SJSA1 (cell line): ENCODE measurements at places on chromosomes 3 and 15. TPM values are rescaled to one million over a fixed set of nuclear protein-coding genes. Genes with fewer than 3 reads are reported as not detected.

- no peak for DNase-seq
These were observed 48.9 kb downstream of the SCN5A start for GRCh38 chr3:38600551-38600950.

CAMKV gene
- total RNA-seq, result not detected in 2 replicates

STRC gene
- not detected in 2 replicates for total RNA-seq

SCN11A gene
- not detected in 2 replicates for total RNA-seq

AGTR1 gene
- not detected in 2 replicates for total RNA-seq

PAK2 gene
- total RNA-seq, result 19.5 and 22.4 TPM in 2 replicates

DNA sequence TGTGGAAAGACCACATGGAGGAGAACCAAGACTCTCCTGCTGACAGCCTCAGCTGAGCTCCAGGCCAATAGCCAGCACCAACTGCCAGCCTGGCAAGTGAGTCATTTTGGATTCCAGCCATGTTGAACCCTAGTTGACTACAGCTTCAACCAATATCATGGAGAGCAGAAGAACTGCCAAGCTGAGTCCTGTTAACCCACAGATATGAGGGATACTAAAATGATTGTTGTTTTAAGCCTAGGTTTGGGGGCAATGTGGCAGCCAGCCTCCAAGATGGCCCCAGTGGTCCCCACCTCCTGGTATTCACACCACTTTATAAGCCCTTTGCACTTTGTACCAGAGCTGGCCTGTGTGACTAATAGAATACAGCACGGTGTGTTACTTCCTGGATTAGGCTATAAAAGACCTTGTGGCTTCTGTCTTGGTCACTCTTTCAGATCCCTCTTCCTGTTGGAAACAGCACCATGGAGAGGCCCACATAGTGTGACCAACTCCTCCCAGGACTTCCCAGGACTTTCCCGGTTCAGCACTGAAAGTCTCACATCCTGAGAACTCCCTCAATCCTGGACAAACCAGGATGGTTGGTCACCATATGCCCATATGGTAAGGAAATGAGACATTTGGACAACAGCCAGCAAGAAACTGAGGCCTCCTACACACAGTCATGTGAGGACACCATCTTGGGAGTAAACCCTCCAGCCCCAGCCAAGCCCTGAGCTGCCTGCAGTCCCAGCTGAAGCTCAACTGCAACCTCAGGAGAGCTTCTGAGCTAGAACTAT, 32.4 kb upstream of the CDV3 start:
- DNase-seq, result no peak

- no peak for DNase-seq
These were observed 488.5 kb upstream of the MDFIC2 start for GRCh38 chr3:70800951-70801350.

ZIC4 gene
- total RNA-seq, result 1.5 TPM in 1 of 2 replicates, not detected in the other

- DNase-seq, result no peak
These were observed 11.6 kb downstream of the GORASP1 start for GRCh38 chr3:39095778-39096177.

DNA sequence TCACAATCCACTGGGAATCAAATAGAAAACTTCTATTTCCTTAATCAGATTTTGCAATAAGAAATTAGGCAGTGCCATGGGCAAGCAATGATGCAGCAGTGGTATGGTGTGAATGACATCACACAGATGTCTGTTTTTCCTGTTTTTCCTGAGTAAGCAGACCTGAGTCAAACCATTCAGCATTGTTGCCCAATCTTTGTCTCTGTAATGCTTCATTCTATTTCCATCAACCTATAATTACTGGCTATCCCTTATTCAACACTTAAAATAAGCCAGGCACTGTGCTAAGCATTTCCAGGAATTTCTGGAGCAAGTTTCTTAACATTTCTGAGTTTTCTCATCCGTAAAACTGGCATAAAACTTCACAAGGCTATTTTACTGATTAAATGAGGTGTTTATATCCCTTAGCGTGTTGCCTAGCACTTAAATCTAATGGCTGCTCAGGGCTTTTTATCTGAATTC, 11.3 kb upstream of the OXSR1 start:
- no peak for DNase-seq

- no peak for DNase-seq
These were observed 23.0 kb downstream of the TLNRD1 start for GRCh38 chr15:81023483-81024264.

GRCh38 chr3:168475704-168476103, 380.0 kb upstream of the GOLIM4 start:
- no peak for DNase-seq

GRCh38 chr3:86794361-86795065, 196.4 kb downstream of the VGLL3 start:
- no peak for DNase-seq

TMEM41A gene
- total RNA-seq, result 10.3 and 30.9 TPM in 2 replicates

GRCh38 chr15:72591361-72591760, 63.1 kb upstream of the GOLGA6B start:
- DNase-seq, result no peak

CP gene
- total RNA-seq, result 1.7 TPM in 1 of 2 replicates, not detected in the other

DNA sequence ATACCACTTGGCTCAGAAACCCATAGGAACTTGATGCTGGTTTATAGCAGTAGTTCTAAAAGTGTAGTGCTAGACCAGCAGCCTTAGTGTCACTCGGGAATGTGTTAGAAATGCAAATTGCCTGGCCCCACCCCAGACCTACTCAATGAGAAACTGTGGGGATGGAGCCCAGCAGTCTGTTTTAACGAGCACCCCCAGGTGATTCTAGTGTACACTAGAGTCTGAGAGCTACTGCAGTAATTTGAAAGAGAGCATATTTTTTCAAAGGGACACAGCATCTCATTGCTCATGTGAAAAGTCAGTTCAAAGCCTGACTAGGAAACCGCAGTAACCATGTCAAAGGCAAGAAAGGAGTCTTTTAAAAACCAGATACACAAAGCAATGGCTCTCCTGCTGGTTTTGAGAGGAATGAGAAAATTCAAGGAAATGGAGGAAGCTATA, 313.4 kb downstream of the SQOR start:
- no peak for DNase-seq

DNA sequence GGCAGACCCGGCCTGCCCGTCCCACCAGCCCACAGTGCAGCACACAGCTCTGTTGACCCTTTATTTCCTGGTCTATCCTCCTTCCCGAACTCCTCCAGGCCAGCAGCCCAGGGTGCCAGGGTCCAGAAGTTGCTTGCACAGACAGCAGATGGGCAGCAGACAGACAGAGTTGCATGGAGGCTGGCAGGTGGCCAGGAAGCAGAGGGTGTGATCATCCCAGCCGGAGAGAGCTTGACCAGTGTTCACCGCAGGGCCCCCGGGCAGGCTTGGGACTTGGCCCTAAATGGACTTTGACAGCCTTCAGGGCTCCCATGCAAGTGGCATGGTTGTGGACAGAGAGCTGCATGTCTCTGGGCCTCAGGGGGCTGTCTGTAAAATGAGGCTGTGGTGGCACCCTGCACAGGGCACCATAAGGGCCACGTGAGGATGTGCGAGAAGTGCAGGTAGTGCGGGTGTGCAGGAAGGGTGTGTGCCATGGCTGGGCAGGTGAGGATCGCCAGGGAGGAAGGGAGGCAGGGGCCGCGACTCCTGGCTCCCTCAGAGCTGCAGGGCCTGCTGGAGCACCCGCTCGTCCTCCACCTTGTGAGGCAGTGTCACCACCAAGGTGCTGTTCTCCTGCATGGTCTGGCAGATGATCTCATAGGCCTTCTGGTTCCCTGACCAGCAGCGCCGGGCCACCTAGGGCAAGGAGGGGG, 6.3 kb upstream of the ZXDC start:
- no peak for DNase-seq

DNA sequence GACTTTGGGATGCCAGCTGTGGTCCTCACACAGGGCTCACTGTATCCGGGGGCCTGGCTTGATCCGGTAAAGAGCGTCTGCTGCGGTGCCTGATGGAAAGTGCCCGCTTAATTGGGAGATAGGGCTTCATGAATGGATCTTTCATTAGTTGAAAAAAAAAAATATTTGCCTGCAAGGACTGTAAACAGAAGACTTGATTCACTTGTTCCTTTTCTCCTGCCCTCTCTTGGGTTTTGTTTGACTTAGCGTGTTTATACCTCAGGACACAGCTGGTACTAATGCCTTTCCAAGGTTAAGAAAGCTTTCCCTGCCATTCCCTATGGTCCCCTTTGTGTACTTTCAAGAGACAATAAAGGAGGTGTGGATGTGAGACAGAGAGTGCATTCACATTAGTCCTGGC, 493.3 kb downstream of the LPP start:
- DNase-seq, result no peak

DNA sequence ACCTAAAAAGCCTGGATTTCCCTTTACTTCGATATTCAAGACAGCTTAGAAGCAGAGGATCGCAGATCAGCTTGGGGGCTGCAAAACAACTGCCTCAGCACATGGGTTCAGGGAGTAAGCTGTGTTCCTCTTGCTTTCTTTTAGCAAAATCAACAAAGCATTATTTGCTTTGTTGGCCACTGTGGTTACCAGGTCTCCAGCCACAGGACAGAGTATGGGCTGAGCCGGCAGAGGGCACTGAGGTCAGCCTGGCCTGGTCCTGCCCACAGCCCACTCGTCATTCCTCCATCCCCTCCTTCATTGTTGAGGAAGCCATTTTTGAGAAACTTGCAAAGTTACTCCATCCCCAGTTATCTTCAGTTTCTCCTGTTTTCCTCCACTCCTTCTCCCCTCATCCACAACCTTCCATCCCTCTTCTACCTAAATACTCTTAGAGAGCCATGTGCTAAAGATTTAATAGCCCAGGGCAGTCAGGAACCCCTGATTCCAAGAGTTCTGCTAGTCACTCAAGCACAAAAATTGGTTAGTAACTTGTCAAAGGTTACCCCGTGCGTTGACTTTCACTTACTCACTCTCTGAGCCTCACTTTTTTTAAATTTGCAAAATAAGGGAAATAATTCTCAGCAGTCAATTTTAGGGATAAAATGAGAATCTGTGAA, 60.0 kb upstream of the HES1 start:
- DNase-seq, result peak; percentile 44

- no peak for DNase-seq
These were observed 133.2 kb downstream of the LMLN start for GRCh38 chr3:198093112-198093679.

DNA sequence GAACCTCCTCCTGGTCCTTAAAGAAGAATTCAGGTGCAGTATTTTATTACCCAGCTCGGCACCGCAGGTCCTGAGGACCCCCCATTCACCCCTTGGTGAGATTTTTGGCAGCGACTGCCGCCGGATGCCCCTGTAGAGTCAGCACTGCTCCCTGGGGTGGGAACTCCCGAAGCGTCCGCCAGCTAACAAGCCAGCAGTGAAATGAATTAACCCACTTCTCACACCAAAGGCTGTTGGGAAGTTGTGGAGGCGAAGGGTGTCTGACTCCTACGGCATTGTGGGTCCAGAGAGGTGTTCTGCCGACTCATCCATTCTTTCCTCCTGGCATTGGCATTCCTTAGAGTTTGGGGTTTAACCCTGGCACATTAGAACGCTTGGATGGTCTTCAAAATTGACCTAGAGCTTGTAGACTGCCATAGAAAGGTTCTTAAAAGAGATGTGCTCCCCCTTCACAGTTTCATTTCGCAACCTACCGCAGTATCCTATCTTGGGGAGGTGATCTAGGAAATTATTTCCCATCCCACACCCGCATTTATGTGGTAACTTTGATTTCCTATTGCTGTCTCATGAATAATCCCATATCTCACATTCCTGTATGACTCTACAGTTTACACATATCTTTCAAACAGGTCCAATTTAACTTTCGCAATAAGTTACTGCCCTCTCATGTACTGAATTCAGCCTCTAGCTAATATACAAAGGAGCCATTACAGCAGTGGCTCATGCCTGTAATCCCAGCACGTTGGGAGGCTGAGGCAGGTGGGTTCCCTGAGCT, 879 bp upstream of the EIF5A2 start:
- no peak for DNase-seq

DNA sequence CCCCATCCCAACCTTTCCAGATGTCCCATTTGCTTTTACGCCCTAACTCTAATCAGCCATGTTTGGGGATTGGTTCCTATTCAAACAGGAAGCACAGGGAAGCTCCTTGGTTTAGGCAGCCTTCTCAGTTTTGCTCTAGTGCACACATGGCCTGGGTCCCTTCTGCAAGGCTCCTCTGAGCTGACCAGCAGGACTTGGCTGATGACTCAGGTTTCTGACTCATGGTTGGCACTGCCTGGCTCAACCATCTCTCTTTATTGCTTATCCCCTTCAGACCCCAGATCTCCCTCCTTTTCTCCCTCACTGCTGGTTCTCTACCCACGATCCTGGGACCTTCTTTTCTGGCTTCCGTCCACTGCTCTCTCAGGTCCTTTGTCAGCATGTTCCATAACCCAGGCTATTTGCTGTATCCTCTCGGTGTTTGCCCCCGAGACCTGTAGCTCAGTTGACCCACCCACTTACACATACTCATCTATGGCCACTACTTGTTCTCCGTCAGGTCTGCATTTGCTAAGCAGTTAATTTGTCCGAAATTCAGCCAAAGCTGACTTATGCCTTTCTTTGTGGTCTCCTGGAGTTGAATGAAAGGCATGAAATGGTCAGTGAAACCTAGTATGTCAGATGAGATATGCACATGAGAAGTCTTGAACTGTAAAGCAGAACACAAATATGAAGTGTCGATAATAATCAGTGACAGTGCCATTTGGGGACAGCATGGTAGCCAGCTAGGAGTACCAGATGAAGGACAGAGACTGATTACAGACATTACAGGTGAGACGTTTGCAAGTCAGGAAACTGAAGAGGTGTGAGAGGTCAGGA, 323.5 kb upstream of the ROPN1 start:
- no peak for DNase-seq

GRCh38 chr3:126417515-126417914, 22.8 kb downstream of the CFAP100 start:
- no peak for DNase-seq

VGLL3 gene
- total RNA-seq, result 11.3 and 17.1 TPM in 2 replicates

- DNase-seq, result no peak
These were observed 698.7 kb downstream of the NTRK3 start for GRCh38 chr15:87557881-87558280.

HAUS2 gene
- 88.9 and 92.3 TPM in 2 replicates for total RNA-seq

- DNase-seq, result no peak
These were observed 154.2 kb upstream of the SMAD3 start for GRCh38 chr15:66911131-66911700.

TOPBP1 gene
- total RNA-seq, result 35.7 and 58.0 TPM in 2 replicates

- DNase-seq, result no peak
These were observed 273.9 kb downstream of the IGSF11 start for GRCh38 chr3:118760585-118761290.

- DNase-seq, result no peak
These were observed 300.4 kb upstream of the STT3B start for GRCh38 chr3:31232055-31233025.

SLC24A1 gene
- total RNA-seq, result 6.0 and 8.2 TPM in 2 replicates

DNASE1L3 gene
- not detected in 2 replicates for total RNA-seq

GRCh38 chr15:74845208-74845568, 2.2 kb upstream of the ULK3 start:
- DNase-seq, result no peak

GRCh38 chr3:11671648-11672100, 28.0 kb upstream of the VGLL4 start:
- no peak for DNase-seq

TRPM1 gene
- 0.08 TPM in 1 of 2 replicates, not detected in the other for total RNA-seq

- DNase-seq, result no peak
These were observed 75.6 kb downstream of the DTWD1 start for GRCh38 chr15:49696433-49696832.
